Activated naive CD8-positive, alpha-beta T cell treated with anti-CD3 and anti-CD28 coated beads, Interleukin-2, amount 50 U/mL, for 24 hours (primary cell): ENCODE measurements at places on chromosomes 2 and 18.
A peak's percentile ranks its signal among the peaks of the same experiment; 100 is the strongest.

DNA sequence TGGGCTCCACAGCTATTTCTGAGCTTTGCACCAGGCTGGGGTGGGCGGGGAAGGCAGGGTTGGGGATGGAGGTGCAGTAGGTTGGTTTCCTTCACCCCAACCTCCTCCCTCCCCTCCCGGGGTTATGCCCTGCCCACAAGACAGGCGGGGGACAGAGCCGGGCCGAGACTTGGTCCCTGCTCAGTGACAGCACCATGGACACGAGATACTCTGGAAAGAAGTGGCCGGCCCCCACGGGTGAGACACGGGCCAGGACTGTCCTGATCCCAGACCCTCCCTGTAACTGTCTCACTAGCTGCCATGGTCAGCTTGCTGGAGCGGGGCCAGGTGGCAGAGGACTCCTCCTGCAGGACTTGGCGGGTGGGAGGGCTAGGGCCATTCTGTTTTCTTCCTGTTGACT lies 59.7 kb downstream of the DYSF start:
- DNase-seq, result no peak

- DNase-seq, result no peak
Observed at GRCh38 chr2:235055891-235056516, 104.2 kb downstream of the SH3BP4 start.

DNA sequence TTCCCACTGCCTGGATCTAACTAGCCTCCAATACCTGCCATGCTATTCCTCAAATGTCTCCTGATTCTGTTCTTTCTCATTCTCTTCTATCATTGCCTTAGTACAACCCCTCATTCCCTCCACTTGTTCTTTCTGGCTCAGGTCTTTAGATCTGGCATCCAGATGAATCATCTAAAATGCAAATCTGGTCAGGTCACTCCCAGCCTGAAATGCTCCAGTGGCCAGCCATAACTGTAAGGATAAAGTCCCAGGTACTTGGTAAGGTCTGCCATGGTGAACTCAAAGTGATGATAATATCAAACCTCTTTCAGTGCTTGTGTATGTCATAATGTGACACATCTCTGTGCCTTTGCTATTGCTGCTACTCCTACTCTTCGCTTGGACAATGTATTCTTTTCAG lies 2.9 kb upstream of the SNRNP27 start:
- DNase-seq, result no peak

- DNase-seq, result no peak
Observed at GRCh38 chr2:224405412-224405811, 3.5 kb upstream of the FAM124B start.

DNA sequence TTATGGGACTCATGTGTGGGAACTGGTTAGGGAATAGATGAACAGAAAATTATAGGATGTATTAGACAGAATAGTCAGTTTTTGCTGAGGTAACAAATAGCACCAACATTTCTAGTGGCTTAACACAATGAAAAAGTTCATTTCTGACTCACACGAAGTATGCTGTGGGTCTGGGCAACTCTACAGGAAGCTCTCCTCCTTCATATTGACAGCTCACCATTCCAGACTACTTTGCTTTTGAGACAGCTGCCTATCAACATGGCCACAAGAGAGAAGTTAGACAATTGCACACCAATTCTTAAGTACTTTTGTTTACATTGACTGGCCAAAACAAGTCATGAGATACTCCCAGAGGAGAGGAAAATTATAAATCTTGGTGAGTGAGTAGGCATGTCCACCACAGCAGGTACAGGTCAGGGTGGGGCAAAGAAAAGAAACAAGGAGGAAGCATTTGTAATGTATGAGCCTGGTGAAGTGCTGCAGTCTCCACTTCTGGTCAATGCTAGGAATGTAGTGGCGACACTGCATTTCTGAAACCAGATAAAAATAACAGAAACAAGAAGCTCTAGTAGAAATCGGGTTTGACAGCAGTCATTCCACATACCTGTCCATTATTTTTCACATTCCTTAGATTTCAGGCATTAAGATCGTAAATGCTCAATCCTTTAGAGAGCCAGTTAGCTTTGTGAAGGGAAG lies 141.6 kb downstream of the ICOS start:
- no peak for DNase-seq

- DNase-seq, result no peak
Observed at GRCh38 chr2:194352505-194352904, 1304.5 kb upstream of the SLC39A10 start.

DNA sequence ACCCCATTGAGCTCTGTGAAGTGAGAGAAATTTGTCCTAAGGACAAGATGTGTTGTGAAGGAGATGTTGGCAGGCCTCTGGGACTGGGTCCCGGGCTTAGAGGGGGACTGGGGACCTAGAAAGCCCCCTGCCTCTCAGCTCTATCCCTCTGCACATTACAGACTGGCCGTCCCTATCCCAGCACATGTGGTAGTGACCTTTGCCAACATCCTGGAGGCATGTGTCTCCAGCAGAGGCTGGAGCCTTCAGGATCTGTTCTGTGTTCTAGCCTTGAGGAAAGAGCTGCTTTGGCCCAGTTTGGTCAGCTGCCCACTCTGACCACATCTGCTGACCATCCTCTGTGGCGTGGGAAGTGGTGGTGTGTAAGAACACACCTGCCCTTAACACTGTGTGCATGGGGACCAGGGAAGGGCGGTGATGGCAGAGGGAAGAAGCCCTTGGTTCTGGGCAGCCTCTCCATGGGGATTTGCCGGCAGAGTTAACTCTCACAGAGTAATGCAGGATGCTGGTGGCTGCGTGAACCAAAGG lies 33.4 kb downstream of the NCK2 start:
- no peak for DNase-seq

DNA sequence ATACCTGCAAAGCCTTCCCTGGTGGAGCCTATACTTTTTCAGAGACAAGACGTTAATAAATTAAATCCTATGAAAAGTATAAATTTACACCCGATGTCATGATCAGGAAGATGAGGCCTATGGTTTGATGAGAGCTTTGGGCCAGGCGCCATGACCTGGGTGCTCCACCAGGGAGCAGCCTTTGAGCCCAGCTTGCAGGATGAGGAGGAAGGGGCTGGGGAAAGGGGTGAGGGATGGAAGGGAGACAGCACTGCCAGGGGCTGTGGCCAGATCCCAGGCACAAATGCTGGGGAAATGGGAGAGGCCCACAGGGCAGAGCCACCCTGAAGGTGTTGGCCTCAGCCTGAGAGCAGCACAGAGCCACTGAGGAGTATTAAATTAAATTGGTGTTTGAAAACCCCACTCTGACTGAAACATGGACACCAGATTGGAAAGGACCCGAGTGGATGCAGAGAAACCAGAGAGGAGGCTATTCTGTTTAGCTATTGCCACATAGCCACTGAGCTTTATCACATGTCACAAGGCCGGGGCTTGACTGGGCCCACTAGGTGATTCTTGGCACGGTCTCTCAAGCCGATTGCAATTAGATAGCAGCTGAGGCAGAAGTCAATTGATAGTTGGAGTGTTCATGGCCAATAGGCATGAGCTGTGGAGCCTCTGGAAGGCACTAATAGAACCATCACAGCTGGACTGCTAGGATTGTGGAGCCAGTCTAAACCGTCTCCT lies 9.6 kb upstream of the FAHD2A start:
- no peak for DNase-seq

- peak; percentile 71 for DNase-seq
Observed at GRCh38 chr2:43225093-43225787, 1.2 kb downstream of the ZFP36L2 start.

- DNase-seq, result no peak
Observed at GRCh38 chr18:34659579-34660517, 50.2 kb upstream of the DTNA start.

DNA sequence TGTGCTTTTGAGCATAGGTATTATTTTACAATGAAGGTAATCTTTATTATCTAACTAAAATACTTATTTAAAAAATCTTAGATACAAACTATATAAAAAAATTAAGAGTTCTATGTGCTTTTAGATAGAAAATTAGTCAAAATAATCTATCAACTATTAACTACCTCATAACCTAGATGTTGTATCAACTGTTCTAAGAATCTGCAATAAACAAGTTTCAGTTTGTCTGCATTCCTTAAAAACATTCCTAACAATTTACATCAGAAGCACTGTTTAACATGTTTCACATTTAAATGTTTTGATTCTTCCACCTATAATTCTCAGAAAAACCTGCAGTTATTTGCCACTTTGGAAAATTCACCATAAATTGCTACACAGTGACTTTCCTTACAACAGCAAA lies 33.3 kb downstream of the NDUFS1 start:
- no peak for DNase-seq

GRCh38 chr2:167127135-167127534 lies 238.9 kb downstream of the XIRP2 start:
- DNase-seq, result no peak

DNA sequence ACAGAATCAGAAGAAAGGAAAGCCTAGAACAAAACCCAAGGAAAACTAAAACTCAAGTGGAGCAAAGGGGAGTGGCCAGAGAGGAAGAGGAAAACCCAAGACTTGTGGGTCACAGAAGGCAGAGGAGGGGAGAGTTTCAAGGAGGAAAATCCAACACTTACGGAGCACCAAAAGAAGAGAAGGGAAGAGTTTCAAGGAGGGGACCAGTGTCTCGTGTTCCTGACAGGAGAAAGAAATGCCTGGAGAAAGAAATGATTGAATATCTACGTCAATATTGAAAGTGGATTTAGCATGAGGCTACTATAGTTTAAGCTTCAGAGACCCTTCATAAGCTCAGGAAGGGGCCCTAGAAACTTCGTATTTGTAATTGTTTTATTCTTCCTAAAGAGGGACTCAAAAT lies 1.4 kb upstream of the MFSD6 start:
- no peak for DNase-seq

- no peak for DNase-seq
Observed at GRCh38 chr2:229752970-229753729, 38.8 kb upstream of the DNER start.

GRCh38 chr18:56804395-56804794 lies 153.2 kb downstream of the WDR7 start:
- DNase-seq, result no peak

DNA sequence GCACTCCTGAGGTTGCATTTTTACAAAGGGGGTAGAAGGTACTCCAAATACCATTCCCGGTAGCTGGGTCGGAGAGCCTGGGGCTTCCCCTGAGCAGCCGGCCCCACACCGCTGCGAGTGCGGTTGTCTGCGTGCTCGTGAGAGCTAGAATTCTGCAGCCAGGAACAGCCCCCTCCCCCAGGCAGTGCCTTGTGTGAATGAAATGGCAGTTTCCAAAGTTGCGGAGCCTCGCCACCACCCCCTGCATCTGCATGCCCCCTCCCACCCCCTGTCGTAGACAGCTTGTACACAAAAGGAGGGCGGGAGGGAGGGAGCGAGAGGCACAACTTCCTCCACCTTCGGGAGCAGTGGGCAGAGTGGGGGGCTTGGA lies 1.1 kb downstream of the MYCN start:
- DNase-seq, result peak; percentile 14

DNA sequence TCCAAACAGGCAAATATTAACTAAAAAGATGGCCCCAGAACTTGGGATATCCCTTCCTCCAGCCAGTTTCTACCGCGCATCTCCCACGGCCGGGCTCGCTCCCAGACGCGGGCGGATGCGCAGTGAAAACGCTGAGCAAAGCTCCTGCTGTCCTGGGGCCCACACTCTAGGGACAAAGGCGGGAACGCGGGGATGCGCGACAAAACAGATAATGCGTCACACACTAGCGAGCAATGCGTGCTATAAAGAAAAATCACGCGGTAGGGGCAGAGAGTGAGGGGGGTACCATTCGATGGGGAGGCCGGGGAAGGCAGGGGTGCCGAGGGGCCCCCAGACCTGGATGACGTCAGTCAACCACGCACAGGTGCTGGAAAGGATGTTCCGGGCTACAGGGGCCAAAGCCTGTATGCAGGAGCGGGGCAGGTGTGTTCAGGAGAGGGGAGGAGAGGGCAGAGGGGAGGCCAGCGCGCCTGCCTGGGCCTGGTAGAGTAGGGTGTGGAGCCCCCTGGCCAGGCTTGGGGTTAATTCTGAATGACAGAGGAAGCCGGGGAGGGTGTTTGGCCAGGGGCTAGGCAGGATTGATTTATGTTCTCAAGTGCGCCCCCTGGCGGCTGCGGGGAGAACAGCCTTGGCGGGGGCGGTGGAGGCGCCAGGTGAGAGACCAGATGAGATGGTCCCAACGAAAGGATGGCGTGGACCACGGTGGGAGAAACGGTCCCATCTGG lies 14.9 kb upstream of the ITM2C start:
- DNase-seq, result peak; percentile 81
